Cardiac fibroblast (primary cell): ENCODE measurements at places on chromosomes 4 and X.

DNA sequence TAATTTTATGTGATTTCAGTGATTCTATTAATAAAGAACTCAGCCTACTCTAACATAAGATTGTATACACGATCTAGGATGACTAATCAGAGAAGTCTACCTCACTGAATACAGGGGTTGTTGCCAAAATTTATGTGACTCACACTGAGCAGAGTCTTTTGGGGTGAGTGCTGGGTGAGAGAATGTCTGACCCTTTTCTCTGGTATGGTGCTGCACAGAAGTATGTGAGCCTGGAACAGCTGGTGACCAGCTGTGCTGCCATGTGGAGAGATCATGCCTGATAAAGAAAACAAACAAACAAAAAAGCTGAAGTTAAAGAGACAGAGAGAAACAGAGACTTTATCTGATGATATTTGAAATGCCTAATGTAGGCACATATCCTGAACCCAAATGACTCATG lies 618.1 kb upstream of the GRIA3 start:
- DNase-seq, result peak; percentile 36

DNA sequence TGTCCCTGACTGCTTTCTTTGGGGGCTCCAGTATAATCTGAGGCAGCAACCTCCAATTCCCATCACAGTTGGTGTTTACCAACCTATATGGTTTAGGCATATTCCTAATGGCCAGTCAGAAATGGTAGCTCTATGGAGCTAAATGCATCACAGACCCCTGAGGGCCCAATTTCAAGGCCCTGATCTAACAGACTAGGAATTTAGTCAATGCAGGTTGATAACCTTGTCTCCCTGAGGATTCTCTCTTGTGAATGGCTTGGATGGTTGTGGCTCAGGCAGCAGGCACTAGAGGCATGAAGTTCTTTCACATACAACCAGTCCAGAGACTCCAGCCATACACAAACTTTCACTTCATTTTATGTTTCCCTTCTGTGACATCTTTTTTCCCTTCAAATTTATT lies 59.4 kb downstream of the TMPRSS11F start:
- DNase-seq, result no peak

- DNase-seq, result peak; percentile 54
Measured at GRCh38 chr4:6944301-6945051, 34.9 kb downstream of the TBC1D14 start.

DNA sequence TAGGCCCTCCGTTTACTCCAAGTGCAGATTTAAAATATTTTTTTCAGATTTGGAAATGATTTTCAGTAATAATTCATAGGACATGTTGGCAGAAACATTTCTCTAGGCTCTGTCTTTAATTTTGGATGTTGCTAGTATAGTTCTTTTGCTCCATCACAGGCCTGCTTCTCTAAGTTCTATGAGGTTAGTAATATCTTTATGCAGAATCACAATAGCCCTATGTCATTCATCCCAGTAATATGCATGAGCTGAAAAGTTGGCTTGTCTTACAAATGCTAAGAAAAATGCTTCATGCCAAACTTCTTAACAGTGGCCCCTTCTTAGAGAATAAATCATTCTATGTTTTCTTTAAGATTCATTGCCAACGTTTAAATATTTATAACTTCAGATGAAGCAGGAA lies 148.3 kb upstream of the TLL1 start:
- no peak for DNase-seq

GRCh38 chr4:105686571-105686970 lies 21.9 kb downstream of the INTS12 start:
- DNase-seq, result no peak

DNA sequence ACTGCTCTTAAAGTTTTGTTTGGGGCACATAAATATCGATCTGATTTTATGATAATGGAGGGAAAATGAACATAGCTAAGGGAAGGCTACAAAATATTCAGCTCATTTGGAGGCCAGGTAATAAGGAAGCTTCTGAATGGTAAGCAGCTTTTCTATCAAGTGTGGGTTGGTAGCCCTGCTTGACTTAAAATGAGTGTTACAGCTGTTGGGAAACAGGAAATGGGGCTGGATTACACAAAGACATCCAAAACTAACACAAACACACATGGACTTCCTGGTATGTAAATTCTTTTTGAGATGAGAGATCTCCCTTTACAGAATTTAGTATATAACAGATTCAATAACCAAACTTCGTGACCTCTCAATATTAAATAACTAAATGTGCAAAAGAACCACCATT lies 58.0 kb downstream of the FGF16 start:
- DNase-seq, result peak; percentile 68

GRCh38 chrX:122188751-122189150 lies 995.3 kb upstream of the GRIA3 start:
- peak; percentile 16 for DNase-seq

GRCh38 chr4:140944199-140944515 lies 188.0 kb upstream of the TBC1D9 start:
- peak; percentile 90 for DNase-seq
